HT-29 (cell line): ENCODE measurements at places on chromosomes 2 and 18. TPM values are rescaled to one million over a fixed set of nuclear protein-coding genes. Genes with fewer than 3 reads are reported as not detected.

CHRNG gene
- total RNA-seq = not detected in 2 replicates

CFAP65 gene
- total RNA-seq = not detected in 2 replicates

CPS1 gene
- total RNA-seq = not detected in 2 replicates

GKN2 gene
- not detected in 2 replicates for total RNA-seq

DNA sequence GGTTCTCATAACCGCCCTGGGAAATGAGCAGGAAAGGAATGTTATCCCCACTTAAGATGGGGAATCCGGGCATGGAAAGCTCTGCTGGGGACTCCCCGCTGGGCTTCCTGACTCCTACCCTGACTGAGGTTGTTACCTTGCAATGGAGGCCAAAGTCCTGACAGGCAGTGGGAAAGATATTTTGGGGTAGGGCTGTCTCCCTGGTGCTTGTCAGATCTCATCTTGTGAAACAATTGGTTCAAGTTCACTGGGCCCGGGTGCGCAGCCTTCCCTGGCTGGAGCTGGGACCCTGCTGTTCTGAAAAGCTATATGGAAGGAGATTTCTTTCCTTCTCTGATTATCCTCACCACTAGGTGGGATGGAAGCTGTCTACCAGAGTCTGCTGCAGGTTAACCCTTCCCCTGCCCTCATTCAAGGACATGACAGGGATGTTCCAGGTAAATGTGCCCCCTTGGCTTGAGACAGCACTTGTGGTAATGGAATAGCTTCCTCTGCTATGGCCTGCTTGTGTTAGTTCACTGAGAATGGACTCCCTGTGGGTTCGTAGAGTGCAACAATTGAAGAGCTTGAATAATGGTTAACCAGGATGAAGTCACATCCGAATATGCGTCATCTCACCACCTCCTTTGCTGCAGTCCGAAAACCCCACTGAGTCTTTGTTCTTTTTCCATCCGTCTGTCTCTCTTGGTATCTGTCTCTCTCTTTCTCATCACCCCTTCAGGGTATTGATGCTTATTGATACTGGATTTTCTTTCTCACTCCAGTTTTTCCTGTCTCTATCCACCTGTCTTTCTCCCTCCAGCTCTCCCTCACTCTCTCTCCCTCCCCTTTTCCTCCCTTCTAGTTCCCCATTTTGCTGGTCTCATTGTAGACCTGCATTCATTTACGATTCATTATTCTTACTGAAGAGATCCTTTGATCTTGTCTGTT lies 67.8 kb upstream of the EPAS1 start:
- DNase-seq = no peak

DNA sequence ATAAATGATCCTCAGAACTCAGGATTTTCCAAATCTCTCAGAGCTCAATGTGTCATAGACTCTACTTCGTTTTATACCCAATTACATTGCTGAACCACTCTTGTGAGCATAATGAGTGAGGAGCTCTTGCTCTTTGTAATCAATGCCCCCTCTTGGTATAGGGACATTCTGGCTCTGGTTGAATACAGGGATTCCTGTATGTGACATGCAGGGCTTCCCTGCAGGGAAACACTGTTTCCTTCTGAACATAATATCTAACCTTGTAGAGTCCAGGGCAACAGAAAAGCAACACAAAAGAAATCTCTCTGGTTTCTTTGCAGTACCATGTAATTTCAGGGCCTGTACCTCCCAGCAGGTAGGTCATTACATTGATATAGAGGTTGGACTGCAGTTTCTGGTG lies 101.5 kb downstream of the CPS1 start:
- DNase-seq = no peak

DNA sequence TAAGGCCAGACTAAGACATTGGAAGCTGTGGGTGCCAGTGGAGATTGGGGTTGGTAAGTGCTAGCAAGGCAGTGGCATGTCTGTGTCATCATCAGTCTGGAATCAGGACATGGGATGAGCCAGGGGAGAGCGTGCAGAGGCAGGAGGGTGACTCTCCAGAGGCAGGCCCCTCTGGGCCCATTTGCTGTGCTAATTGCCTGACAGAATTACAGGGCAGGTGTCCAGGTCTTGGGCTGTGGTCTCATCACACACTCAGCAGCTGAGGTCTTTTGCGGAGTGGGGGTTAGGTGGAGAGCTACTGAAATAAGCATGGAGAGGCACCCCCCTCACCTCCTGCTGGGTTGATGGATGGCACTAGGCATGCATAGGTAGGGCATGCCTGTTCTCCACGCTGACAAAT lies 57.4 kb downstream of the CELF4 start:
- no peak for DNase-seq
